ENCODE measurements at places on chromosomes 11 and 22.

DNA sequence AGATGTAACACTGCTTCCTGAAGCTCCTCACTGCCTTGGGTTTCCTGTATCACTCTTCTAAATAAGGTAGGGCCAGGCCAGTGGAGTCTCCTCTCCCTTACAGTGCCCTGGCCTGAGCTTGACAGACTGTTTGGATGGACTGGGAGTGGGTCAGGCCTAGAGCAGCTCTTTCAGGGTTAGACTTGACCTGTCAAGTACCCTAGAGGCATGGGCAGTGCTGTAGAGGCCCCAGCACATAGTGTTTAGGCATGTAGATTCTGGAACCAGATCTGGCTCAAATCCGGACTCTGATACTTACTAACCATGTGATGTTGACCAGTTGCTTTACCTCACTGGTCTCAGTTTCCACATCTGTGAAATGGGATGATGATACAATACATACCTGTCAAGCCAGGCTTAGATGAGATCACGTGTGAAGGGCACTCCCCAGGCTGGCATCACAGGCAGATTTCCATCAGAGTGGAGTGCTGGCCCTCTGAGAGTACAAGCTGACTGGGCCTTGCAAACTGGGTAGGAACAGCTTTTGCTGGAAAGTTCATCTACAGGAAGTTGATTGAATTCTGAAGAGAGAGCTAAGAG, 1.4 kb upstream of the MICAL2 start:
- DNase-seq = no peak

DNA sequence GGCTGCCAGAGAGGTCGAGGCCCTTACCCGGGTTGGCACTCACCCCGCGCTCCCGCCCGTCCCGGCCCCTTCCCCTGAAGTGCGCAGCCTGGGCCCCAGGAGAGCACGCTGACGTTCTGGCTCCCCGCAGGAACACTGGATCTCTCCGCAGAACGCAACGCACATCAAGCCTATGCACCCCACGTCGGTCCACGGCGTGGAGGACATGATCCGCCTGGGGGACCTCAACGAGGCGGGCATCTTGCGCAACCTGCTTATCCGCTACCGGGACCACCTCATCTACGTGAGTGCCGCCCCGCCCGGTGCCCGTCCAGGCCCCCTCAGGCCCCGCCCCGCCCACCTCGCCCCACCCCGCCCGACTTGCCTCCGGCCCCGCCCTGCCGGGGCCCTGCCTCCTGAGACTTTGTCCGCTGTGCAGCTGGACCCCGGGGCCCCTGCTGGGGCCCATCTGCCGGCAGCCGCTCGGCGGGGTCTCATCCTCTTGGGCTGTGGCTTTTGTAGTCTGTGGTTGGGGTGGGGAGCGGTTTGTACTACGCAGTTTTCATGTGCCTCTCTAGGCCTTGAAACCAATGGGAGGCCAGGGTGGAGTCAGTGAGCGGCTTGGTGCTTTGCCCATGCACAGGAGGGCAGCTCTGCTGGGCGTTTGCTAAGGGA, 19.7 kb downstream of the MYO7A start:
- DNase-seq = peak; percentile 71

DNA sequence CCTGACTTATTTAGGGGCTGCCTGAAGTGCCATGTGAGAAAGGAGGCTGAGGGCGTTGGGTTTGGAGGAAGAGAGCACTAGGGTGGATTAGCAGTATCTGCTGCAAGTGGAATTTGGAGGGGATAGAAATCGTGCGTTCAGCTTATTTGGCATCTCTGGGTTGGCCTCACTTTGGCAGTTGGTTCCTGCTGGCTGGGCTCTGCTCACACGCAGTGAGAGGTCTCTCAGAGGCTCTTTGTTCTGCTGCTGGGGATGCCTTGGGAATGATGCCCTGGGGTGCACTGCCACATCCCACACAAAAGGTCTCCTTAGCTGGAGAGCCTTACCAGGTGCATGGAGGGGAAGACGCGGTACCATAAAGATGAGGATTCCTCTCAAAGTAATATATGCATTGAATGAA, 17.7 kb upstream of the MICAL2 start:
- DNase-seq = no peak

DNA sequence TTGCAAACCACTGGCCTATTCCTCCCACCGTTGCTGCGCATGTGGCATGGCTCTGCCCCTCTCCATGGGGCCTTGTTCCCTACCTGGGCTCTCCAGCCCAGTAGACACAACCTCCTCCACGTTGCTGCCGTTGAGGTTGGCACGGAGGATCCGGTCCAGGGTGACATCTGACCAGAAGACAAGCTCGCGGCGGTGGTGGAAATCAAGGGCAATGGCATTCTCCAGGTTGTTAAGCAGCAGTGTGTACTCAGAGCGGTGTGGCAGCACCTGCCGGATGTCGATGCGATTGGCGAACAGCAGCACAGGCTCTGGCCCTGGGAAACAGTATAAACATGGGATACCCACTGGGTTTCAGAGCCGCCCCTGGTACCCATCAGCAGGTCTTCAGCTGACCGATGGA, 23.8 kb downstream of the LRP4 start:
- DNase-seq = no peak

GRCh38 chr11:37951996-37952395, 1354.0 kb upstream of the RAG2 start:
- no peak for DNase-seq

- DNase-seq = peak; percentile 62
These were observed 38.5 kb upstream of the NAV2 start for GRCh38 chr11:19673924-19674729.

DNA sequence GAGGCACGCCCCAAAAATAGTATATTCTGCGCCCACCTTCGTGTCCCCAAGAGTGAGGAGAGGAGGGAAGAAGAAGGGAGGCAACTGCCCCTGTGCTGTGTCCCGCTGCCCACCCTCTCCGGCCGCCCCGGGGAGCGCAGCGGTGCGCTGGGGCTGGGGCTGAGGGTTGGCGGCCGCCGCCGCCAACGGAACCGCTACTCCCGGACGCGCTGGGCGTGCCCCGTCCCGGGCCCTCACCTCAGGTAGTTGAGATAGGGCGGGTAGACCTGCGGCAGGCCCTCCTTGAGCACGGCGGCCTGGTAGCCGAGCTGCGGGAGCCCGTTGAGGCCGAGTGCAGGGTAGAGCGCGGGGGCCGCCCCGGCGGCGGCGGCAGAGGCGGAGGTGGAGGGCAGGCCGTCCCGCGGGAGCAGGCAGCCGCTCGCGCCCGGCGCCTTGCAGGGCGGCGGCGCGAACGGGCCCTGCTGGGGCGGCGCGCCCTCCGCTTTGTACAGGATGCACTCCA, 2.4 kb downstream of the PGR start:
- DNase-seq = peak; percentile 58

DNA sequence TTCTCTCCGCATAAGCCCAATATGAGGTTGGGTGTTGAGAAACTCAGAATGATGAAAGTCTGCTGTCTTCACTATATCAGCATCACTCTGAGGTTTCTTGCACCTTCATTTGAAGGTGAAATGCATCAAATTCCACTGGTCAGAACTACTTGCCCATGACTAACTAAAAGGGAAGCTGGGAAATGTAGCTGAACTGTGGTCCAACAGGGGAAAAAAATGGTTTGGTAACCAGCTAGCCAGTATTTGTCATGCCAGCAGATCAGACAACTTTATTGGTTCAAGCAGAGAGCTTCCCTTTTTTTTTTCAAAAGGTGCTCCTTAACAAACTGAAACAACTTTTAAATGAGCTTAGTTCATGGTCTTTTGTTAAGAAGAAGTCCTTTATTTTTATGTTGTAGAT, 14.2 kb upstream of the PIK3C2A start:
- DNase-seq = no peak

- no peak for DNase-seq
These were observed 38.4 kb upstream of the GLYAT start for GRCh38 chr11:58770166-58770565.

GRCh38 chr22:38737302-38738060, 18.3 kb downstream of the SUN2 start:
- no peak for DNase-seq

- no peak for DNase-seq
These were observed 6.3 kb upstream of the NDUFC2 start for GRCh38 chr11:78085972-78086371.

- no peak for DNase-seq
These were observed 56.8 kb downstream of the LDLRAD3 start for GRCh38 chr11:36000616-36001190.

DNA sequence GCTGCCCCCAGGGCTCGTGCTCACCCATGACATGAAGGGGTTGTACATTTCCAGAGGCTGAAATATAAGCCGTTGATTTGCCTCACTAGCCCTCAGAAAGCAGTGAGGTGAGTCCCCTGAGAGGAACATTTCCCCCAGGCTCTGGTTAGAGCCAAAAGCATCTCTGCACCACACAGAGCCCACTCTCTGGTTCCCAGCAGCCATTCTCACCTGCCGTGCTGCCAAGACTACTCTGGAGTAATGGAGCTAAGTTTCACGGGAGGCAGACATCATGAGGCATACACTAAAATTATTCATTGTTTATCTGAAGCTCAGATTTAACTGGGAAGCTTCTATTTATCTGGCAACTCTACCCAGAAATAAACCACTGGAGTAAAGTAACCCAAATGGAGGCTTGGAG, 40.8 kb downstream of the CACNA1I start:
- DNase-seq = no peak

DNA sequence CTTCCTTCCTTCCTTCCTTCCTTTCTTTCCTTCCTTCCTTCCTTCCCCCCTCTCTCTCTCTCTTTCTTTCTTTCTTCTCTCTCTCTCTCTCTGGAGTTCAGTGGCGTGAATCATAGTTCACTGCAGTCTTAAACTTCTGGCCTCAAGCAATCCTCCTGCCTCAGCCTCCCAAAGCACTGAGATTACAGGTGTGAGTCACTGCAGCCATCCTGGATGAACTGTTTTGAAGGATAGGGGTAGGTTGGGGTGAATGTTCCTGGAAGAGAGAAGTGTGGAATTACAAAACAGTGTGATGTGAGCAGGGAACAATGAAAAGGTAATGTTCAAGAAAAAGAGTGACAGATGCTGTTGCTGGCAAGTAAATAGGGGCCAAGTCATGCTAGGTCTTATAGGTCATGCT, 12.4 kb upstream of the PLET1 start:
- no peak for DNase-seq

GRCh38 chr11:69297787-69298266, 3.9 kb downstream of the MYEOV start:
- DNase-seq = no peak

DNA sequence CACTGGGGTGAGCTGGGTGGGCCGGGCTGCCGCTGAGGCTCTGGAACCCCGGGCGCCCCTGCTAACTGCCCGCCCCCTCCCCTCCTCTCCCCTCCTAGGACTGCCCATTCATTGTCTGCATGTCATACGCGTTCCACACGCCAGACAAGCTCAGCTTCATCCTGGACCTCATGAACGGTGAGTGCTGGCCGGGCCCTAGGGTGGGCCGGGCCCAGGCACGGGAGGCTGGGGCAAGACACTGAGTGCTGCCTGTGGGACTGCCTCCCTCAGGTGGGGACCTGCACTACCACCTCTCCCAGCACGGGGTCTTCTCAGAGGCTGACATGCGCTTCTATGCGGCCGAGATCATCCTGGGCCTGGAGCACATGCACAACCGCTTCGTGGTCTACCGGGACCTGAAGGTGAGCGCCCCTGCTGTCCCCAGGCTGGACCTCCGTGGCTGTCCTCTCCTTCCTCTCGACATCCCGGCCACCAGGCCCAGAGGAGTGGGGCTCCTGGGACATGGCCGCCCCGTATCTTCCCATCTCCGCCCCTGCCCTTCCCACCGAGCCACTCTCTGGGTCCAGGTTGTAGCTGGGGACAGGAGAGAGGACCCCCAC, 7.5 kb upstream of the ANKRD13D start:
- DNase-seq = no peak

DNA sequence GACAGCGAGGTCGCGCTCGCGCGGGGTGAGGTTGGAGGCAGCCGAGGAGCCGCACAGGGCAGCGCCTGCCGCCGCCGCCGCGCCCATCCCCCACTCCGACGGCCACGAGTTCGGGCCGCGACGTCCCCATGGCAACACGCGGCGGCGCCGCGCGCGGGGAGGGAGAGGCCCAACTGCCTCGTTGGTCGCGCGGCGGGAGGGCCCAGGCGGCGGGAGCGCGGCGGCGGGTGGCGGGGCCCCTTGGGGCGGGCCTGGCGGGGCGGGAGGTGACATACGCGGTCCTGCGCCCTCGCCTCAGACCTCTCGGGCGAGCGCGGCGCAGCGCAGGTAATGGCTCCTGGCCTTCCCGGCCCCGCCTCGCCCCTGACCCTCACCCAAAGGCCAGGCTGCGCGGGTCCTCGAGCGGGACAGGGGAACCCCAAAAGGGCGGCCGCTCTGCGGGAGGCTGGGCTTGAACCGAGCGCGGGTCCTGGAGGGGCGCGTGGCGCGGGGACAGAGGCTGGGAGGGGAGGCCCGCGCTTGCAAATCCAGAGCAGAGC, at the start of gene DEUP1:
Gene DEUP1 (plus strand): TSS at position 297 of the 539 bp plus-strand sequence. CDS start 1,518 bp downstream, outside the sequence.
- peak; percentile 90 for DNase-seq

- no peak for DNase-seq
These were observed 462.6 kb downstream of the BUD13 start for GRCh38 chr11:116310226-116310625.

DNA sequence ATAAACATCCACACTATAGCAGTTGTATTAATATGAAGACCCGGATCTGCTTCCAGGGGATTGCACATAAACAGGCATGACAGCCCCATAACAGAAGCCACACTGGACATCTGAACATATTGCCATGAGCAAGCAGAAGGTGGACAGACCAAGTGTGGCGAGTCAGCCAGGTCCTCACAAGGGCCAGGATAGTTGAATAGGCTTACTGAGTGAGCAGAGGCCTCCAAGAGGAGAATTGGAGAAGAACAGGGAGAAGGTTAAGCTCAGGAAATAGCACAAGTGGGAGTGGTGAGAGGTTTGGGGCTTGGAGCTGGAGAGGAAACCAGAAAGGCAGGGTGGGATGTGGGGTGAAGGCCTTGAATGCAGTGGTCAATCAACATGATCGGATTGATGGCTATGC, 10.8 kb downstream of the SLC35C1 start:
- no peak for DNase-seq

- no peak for DNase-seq
These were observed 67.4 kb upstream of the DBX1 start for GRCh38 chr11:20227631-20228030.

- DNase-seq = peak; percentile 37
These were observed at the start of gene MPPED2 for GRCh38 chr11:30586251-30587144. MPPED2 (minus strand) TSS chr11:30586353; CDS start chr11:30580373, 5,980 bp downstream.

- DNase-seq = peak; percentile 69
These were observed 5.3 kb upstream of the OR52M1 start for GRCh38 chr11:4539603-4540219.

DNA sequence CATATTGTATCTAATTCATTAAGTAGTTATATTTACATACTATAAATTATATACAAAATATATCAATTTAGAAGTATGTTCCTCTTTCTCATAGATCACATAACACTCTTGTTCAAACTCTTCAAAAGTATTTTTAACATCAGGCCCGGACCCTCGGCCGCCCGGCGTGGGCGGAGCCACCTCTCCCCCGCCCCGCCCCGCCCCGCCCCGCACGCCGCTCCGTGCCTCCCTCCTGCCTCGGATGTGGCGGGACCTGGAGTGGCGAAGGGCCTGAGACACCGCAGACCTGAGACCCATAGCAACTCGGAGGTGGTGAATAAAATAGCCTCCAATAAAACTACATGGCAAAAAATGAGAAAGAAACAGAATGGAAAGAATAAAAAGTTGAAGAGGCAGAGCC, 105.9 kb upstream of the BDNF start:
- no peak for DNase-seq

All from nephron progenitor cell (in vitro differentiated cells).